ENCODE measurements at places on chromosomes 7 and 10. TPM values are rescaled to one million over a fixed set of nuclear protein-coding genes. Genes with fewer than 3 reads are reported as not detected.

DNA sequence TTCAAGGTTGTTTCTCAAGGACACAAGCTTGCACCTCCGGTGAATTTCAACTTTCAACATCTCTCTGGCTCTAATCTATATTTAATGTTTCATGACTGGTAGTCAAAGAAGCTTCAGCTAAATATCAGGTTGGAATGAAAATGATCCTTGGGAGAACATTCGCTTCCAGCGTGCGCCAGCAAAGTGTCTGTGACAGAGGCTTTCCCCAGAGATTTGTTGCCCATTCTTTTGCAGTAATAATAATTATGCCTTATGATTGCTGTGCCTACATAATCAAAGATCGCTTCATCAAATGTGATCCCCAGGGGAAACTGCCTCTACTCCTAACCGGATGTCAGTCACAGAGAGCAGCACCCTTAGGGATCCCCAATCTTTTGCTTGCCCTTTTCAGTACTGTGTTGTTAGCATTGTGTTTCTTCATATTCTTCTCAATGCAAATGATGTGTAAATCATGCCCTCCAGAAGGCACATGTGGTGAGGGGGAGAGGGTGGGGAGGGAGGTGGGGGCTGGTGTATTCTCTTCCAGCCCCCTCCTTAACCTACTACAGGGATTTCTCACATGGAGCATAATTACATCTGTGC is 30.5 kb downstream of the FZD1 start:
- no peak for DNase-seq

The ACSM6 gene
- total RNA-seq: not detected

DNA sequence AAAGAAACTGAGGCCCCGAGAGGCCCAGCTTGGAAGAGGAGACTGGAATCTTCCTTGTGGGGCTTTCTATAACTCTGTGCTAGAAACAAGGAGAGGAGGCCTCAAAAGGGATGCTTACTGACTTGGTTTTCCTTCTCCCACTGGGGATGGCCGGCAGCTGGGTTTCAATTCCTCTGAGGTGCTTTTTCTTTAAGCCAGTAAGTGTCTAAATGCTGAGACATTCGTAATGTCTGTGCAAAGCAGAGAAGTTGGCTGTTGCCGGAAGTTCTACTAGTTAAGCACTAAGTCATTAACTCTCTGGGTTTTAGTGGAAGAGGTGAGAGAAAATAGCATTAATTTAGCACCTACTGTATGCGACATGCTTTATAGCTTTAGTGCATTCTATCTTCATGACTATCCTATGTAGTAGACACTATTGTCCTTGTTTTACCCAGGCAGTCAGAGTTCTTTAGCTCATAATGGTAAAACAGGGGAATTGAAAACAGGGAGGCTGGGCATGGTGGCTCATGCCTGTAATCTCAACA is 135.2 kb downstream of the RGS10 start:
- DNase-seq: no peak

GRCh38 chr10:123537188-123537961 is 128.8 kb upstream of the GPR26 start:
- no peak for DNase-seq

GRCh38 chr7:141441837-141442627 is 109.2 kb upstream of the AGK start:
- no peak for DNase-seq

DNA sequence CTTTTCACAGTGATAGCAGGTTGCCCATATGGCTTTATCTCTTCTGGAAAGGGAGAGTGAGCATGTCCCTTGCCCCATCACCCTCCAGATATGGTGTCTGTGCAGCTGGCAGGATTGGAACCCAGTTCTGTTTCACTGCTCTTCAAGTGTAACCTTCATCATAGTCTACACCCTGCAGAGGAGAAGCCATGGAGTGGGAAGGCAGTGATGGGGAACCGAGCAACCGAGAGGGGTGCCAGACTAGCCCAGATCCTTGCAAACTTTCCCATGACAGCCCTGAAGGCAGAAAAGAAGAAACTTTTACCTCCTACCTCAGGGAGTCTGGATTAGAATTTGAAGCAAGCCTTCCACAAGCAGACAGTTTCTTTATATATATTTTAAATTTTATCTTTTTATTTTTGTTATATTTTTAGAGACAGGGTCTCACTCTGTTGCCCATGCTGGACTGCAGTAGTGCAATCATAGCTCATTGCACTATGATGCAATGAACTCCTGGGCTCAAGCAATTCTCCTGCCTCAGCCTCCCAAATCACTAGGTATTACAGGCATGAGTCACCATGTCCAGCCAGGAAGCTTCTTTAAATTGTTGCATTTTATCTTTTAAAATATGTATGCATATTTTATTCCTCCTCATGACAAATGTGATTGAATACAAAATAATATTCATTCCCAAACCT is 133.3 kb downstream of the KCNMA1 start:
- no peak for DNase-seq

DNA sequence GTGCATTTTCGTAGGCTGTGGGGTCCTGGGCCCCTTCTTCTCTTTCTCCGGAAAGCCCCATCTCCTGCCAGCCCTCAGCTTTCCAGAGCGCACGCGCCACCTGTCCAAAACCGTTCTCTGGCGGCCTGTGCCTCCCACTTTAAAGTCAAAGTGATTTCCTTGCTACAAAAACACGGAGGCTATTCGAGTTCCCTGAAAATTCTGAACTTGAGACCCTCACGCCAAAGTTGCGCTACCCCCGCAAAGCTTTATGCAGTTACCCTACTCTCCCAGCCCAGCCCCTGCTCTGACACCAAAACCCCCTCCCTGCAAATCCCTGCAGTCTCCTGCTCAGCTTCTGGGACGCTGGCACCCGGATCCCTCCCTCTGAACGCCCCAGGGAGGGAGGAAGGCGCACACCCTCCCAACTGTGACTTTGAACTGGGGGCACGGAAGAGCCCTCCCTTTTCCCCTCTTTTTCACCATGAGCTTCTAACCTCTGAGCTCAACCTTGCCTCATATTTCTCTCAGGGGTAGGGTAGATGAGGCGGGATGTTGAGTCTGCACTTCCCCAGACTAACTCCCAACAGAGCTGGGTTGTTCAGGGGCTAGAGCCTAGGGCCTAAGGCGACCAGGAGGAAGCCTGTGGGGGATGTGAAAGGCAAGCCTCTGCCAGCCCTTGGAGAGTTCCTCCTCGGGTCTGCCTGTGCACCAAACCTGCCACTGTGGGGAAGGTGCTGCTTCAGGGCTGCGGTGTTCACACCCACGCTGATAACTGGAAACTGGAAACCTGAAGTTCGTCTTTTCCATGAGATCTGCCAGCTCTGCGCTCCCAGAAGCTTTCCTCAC is 2.7 kb upstream of the PAX4 start:
- DNase-seq: no peak

- DNase-seq: no peak
Observed at GRCh38 chr10:78604721-78605120, 464.0 kb upstream of the ZMIZ1 start.

- peak; percentile 29 for DNase-seq
Observed at GRCh38 chr10:47372726-47373125, 11.4 kb downstream of the ZNF488 start.

GRCh38 chr10:24907956-24908355 is 44.5 kb downstream of the PRTFDC1 start:
- DNase-seq: no peak

The BRAT1 gene
- 47.6 TPM for total RNA-seq

- no peak for DNase-seq
Observed at GRCh38 chr10:111186358-111186757, 109.5 kb downstream of the ADRA2A start.

The LIPM gene
- total RNA-seq: not detected

The AKR1C4 gene
- total RNA-seq: not detected

The SPDYE2 gene
- total RNA-seq: not detected

The MYL7 gene
- 12.5 TPM for total RNA-seq

DNA sequence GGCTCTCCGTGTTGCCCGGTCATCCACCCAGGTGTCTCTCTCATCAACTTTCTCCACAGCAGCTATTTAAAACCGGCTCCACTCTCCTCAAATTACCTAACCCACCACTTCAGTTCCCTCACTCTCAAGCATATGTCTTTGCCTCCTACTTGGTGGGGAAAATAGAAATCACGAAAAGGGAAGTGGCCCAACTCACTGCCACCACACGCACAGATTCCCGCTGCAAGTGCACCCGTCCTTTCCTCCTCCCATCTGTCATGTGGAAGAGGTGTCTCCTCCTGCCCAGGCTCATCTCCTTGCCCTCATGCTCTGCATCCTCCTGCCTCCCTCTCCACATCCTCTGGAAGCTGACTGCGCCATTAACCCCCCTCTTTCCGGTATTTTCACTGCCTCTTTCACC is 80.8 kb upstream of the MKX start:
- DNase-seq: no peak

The TEX47 gene
- not detected for total RNA-seq

GRCh38 chr10:17510242-17510908 is 56.0 kb upstream of the ST8SIA6 start:
- no peak for DNase-seq

The CYP2E1 gene
- total RNA-seq: 3.5 TPM

- DNase-seq: no peak
Observed at GRCh38 chr10:30827531-30828120, 198.1 kb upstream of the LYZL2 start.

GRCh38 chr10:47023237-47024045 is 112.2 kb downstream of the PTPN20 start:
- DNase-seq: no peak

The WDR86 gene
- 274 TPM for total RNA-seq

The CNPY1 gene
- total RNA-seq: not detected

GRCh38 chr10:46077731-46078413 is 31.8 kb upstream of the MSMB start:
- DNase-seq: no peak

- no peak for DNase-seq
Observed at GRCh38 chr7:36023033-36023560, 130.0 kb upstream of the EEPD1 start.

- peak; percentile 81 for DNase-seq
Observed at GRCh38 chr10:71319042-71319799, at the start of gene SLC29A3. Gene SLC29A3 (plus strand): TSS chr10:71319259. CDS start chr10:71319310, 51 bp downstream.

The PTN gene
- 179 TPM for total RNA-seq

DNA sequence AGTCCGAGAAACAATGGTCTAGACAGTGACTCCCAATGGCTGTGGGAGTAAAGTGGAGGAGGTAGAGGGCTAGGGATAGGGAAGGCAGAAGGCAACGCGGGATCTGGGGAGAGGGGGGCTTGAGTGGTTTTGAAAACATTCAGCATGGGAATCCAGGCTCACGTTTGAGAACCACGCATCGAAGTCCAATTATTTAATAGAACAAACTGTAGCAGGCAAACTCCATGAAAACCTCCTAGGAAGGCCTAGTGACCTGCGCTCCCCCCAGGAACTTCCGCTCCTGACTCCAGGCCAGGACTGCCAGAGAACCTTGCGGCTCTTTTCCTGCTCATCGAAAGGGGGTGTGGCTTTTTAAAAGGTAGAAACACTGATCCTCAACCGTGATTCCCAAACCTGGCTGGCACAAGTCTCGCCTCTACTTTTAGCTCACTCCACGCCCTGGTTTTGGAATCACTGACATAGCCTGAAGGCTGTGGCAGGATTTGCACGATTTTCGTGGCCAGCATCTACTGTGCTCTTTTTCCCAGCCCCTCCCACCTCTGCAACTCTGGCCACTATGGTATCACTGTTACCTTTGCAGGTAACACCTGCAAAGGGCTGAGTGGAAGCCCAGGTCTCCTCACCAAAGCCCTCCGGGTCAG is 43.4 kb downstream of the MYOF start:
- DNase-seq: peak; percentile 45

- no peak for DNase-seq
Observed at GRCh38 chr7:83866582-83866981, 217.6 kb upstream of the SEMA3E start.

The SYT15B gene
- 0.73 TPM for total RNA-seq

The LIPK gene
- total RNA-seq: not detected

DNA sequence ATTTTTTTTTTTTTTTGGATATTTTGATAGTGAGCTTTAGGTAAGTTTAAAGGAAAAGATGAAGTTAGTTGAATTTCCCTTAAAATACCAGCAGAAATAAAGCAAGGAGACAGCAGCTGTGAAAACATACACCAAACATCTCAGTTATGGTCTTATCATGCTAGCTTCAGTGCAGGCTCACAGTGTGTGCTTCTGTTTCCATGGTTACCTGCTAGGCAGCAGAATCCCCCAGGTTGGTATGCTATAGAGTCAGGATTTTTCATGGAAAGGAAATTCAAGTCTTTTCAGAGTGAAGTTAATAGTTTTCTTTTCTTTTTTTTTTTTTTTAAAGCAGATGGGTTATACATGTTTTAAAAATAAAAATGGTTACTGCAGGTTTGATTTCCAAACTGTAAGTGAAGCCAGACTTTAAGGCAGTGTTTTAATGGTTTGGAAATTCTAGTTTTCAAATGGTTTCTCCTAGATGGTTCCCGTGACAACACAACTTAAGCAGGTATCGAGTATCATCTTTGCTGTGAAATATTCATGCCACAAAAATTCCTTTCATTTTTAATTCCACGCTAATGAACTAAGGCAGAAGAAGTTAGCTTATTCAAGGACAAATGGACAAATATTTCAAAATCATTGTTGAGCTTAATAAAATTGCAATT is 230.9 kb downstream of the BICC1 start:
- DNase-seq: no peak

DNA sequence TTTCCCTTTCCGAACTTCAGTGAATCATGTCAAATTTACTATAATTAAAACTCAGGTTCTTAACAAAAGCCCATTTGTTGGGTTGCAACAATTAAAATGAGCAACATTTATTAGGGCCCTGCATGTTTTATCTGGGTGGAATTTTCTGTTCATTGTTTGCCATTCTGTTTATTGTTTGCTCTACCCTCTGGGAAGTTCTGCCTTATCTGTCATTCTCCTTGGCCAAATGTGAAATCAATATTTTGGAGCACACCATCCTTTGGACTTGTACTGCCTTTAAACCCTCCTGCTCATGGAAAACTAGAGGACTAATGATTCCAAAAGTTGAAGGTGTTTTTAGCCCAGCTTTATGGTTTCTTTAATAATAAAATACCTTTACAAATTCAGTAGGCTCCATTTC is 134.5 kb upstream of the KCND2 start:
- DNase-seq: no peak

DNA sequence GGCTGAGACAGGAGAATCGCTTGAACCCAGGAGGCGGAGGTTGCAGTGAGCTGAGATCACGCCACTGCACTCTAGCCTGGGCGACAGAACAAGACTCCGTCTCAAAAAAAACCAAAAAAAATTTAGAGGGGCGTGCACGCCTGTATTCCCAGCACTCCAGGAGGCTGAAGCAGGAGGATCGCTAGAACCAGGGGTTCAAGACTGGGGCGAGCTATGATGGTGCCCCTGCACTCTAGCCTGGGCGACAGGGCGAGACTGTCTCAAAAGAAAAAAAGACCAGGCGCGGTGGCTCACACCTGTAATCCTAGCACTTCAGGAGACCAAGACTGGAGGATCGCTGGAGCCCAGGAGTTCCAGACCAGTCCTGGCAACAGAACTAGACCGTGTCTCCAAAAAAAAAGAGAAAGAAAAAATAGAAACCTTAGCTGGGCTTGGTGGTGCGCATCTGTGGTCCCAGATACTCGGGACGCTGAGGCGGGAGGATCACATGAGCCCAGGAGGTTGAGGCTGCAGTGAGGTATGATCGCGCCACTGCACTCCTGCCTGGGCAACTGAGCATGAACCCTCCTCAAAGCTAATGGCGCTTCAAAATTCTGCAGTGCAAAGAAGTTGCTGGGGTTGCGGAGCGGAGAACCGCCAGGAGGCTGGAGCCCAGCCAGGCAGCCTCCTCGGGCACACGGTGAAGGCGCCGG is 382 bp upstream of the MBLAC1 start:
- no peak for DNase-seq

The ANKRD30A gene
- not detected for total RNA-seq

All from mesothelial cell of epicardium (in vitro differentiated cells).